NCI-H1092 treated with DMSO at 0.1 percent for 48 hours (cell line): ENCODE measurements at places on chromosomes 6 and 20.

GRCh38 chr6:138815797-138816528, 20.1 kb downstream of the ECT2L start:
- peak; percentile 68 for DNase-seq

- no peak for DNase-seq
Measured at GRCh38 chr6:69285054-69285453, 511.8 kb downstream of the LMBRD1 start.

GRCh38 chr6:83343121-83343520, 87.7 kb downstream of the ME1 start:
- no peak for DNase-seq

DNA sequence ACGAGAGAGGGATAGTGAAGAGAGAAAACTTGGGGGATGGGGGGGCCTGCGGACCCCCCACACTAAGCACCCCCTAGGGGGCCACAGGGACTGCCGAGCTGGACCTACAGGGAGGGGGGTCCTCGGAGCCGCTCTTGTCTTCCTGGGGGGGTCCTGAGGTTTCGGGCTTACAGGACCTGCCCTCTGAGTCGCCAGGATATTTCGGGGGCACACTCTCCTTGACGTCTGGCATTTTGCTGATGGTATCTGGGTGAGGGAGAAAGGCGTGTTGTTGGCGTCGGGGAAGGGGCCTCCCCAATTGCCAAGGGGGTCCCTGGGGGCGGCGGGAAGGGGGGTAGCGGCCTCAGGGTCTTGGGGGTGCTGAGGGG, 516 bp downstream of the TCP11 start:
- DNase-seq = no peak

DNA sequence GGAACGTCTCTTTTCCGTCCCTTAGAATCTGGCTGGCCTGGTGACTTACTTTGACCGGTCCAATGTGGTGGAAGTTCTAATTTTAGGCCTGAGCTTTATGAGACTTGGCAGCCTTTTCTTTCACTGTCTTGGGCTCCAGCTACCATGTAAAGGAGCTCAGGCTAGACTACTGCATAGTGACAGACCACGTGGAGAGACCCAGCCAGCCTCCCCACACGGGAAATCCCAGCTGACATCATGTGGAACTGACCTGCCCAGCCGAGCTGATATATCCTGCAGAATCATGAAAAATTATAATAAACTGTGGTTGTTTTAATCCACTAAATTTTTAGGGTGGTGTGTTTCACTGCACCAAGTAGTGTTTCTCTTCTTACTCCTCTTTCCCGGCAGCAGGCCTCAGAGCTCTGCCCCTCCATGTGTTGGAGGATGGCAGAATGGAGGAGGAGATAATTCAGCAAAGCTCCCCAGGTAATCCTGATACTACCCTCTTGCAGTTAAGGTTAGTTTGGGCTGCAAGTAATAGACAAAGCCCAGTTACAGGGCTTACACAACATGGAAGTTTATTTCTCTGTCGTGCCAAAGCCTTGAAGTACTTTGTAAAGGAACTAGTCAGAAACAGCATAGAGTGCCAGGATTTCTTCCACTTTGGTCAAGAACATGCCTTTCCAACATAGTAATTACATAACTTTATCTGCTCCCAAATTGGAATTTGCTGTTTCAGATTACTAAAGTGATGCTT, 87.5 kb downstream of the SH3BGRL2 start:
- no peak for DNase-seq

DNA sequence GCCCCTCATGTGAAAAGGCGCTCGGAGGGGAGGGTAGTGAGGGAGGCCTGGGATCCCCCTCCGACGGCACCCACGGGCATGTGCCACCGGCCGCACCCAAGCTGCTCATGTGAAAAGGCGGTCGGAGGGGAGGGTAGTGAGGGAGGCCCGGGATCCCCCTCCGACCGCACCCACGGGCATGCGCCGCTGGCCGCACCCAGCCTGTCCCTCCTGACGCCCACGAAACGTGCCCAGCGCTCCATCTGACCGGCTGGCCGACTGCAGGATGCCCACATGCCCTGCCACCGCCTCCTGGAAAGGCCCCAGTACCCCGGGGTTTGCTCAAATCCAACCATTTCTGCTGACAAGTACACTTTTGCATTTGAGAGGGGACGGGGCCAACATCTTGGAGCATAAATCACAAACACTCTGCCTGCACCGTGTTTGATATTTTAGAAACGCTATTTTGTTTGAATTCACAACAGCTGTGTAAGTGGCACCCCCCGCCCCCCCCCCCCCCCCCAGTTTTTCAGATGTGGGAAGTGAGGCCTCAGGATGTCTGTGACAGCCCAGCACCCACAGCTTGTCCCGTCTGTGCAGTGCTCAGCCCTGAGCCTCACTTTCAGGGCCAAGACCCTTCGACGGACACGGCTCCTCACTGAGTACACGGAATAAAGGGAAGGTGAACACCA, 34.1 kb downstream of the SLC2A4RG start:
- no peak for DNase-seq

- no peak for DNase-seq
Measured at GRCh38 chr6:135209803-135210202, 28.7 kb downstream of the MYB start.

- DNase-seq = no peak
Measured at GRCh38 chr20:17466641-17467040, 64.5 kb downstream of the BFSP1 start.

DNA sequence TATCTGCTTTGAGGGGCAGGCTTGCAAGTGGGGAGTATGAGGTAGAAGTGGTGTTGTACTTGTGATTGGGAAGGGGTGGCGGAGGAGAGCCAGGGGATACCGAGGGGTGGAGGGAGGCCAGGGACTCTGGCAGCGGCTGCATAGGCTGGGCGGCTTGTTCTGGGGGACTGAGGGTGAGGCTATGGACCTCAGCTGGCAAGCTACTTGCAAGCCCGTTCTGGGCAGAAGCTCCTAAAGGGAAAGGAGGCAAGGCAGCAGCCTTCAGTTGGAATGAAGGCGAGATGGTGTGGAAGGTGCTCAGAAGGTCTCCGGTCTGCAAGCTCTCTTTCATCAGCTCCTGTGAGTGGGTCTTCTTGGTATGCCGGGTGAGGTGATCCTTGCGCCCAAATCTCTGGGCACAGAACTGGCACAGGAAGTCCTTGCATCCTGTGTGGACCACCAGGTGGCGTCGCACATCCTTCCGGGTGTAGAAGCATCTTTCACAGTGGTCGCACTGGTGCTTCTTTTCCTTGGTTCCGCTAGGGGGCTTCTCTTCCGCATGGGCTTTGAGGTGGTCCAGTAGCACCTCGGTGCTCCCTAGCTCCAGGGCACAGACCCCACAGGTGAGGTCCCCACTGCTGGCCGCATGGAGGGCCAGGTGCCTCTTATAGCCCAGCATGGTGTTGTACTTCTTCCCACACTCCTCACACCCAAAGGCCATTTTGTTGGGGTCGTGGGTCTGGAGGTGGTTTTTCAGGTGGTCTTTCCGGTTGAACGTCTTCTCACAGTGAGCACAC, 66.0 kb downstream of the PLAGL1 start:
- DNase-seq = peak; percentile 16

DNA sequence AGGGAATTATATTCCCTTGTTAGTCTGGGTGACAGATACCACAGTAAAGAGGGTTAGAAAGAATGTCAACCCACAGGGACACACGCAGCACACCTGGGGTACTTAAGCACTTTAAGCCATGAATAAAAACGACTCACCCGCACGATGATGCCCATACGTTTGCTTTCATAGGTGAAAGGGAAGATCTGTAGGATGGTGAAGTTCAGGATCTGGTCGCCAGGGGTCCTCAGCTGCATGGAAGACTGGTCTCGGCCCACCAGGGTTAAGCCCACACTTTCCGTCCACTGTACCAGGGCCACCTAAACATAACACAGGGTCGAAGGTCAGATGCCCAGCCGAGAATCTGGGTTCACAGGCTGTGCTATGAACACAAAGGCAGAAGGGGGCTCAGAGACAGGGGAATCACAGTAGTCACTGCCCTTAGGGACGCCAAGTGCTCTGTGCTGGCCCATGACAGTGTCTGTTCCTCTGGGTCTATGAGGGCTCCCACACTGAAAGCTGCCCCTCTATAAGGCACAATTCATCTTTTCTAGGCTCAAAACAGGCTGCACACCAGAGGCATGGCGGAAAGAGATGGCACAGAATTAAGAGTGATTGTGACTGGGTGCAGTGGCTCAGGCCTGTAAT, 96.8 kb upstream of the NFATC2 start:
- peak; percentile 51 for DNase-seq

DNA sequence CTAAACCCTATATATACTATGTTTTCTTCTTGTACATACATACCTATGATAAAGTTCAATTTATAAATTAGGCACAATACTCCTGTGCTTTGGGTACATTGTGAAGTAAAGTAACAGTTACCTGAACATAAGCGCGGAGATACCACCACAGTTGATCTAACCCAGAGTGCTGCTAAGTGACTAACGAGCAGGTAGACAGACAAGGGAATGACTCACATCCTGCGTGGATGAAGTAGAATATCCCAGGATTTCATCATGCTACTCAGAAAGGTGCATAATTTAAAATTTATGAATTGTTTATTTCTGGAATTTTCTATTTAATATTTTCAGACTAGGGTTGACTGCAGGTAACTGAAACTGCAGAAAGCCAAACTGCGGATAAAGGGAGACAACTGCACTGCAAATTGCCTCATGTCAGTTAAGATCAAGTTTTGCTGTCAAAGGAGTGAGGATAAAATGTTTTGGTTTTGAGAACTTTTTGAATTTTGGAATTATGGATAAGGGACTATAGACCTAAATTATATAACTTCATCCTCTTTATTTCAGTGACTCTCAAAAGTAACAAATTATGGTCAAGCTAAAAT, 14.4 kb downstream of the MKKS start:
- no peak for DNase-seq

DNA sequence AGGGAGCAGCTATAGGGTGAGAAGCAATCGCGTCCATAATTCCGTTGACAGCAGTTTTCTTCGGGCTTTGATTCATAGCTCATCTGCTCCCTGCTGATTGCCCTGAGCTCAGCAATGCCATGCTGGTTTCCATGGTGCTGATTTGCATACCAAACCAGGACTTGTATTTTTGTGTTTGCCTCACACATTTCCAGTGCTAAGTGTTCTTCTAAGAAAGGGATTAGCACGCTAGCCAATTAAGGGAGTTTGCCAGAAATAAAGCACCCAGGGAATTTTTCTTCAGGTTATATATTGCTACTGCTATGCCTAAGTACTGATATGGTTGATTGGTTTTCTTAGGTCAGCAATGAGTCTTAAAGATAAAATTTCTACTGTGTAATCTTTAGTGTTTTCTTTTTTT, 177.6 kb downstream of the PLCB1 start:
- no peak for DNase-seq

DNA sequence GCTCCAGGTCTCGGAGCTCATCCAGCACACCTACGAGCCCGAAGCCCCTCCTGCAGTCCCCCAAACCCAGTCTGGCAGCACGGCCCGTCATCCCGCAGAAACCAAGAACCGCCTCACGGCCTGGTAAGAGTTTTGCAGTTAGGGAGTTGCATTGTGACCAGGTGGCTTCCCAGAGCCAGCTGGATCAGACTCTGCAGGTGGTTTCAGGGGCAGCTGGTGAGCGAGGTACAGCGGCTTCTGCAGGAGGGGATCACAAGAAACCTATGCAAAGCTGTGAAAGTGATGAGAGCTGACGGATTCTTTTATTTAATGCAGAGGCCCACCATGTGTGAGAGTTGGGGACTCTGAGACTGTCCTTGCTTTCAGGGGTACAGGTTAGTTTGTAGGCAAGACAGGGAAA, 45.9 kb upstream of the SCGN start:
- peak; percentile 4 for DNase-seq

DNA sequence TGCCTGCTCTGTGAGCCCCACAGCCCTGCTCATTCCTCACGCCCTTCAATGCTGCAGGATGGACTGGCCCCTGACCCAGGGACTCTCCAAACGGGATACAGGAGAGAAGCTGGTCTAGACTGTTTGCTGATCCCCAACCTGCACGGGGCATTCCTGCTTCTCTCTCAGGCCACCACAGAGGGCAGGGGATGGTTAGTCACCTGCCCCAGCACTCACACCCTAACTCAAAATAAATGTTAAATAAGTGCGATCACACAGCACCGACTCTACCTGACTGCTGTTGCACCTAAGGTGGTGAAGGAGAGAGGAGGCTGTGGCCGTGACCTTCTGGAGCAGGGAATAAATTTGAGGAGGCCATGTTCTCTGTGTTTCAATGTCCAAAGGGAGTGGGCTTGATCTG, 39.9 kb upstream of the TGM6 start:
- DNase-seq = no peak

DNA sequence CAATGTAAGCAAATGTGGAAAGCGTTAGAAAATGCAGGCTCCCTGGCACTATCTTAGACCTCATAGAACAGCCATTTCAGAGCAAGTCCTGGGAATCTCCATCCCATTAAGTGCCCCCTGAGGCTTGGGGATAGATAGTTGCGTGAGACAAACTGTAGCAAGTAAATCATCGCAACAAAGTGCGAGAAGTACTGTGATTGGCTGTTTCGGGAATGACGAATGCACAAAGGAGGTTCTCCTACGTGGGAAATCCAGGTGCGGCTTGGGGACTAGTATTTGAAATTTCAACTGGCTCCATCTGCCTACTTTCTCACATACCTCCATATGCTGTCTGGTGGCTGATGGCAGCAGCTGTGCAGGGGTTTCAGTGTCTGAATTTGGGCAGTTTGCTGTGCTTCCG, 84.5 kb downstream of the PLEKHG1 start:
- DNase-seq = no peak

GRCh38 chr6:165562421-165563090, 100.5 kb downstream of the PDE10A start:
- DNase-seq = no peak

DNA sequence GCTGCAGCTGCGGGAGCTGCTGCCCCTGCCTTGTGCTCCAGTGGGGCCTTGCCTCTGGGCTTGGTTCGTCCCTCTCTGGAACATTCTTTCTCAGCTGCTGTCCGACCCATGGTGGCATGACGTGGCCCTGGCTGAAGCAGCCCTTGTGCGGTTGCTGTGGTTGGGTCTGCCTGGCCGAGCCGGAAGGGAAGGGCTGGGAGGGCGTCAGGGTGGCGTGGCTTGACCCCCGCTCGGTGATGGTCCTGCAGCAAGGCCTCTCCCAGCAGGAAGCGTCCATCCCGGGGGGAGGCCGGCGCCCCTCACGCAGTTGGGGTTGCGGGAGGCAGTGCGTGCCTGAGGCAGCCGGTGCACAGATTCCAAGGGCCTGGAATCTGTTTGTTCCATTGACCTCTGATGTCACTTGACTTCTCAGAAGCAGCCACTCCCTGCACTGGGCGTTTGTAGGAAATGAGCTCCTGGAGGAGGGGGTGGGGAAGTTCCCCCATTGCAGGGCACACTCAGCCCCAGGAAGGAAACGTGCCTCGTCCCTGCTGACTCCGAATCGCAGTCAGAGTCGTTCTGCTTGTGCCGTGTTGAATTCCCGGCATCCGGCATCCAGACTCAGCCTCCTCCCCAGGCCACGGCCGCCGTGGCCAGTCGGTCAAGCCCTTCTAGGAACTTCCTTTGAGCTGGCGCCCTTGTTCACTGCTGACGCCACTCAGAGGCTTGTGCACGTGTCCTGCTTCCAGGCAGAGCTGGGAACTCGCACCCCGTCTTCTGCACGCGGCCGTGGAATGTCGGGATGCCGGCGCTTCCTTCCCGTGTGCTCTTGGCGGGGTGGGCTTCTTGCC, 9.7 kb upstream of the TNFRSF6B start:
- DNase-seq = no peak

- DNase-seq = peak; percentile 21
Measured at GRCh38 chr20:41178904-41179432, 41.6 kb downstream of the PLCG1 start.
